Right lobe of liver (tissue), 6 donors: ENCODE measurements at places on chromosomes 11 and 22. TPM values are rescaled to one million over a fixed set of nuclear protein-coding genes. Genes with fewer than 3 reads are reported as not detected.
A peak's percentile ranks its signal among the peaks of the same experiment; 100 is the strongest.

The TRIM77 gene
- total RNA-seq, result not detected

The BUD13 gene
- total RNA-seq, result 6.3 TPM

DNA sequence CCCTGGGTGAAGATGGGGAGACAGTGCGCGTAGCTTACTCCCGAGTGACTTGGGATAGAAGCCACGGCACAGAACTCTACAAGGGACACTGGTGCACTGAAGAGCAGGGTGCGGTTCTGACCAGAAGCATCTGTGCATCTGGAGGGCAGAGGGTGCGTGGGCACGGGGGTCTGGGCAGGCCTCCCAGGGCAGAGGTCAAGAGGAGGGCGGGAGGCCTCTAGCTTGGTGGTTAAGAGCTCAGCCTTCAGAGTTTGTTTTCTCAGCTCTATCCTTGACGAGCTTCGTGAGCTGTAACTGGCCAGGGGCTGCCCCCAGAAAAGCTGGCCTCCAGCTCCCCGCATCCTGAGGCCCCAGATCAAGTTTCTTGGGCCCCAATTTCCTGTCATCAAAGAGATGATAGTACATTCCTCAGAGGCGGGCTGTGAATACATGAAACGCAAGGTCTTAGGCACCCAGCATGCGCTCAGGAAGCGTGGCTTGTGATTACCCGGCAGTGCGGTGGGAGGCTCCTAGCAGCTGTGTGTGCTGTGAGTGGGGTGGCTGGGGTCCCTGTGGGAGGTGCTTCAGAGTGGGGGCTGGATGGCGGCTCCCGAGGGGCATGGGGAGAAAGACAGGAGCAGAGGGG lies 6.0 kb upstream of the BID start:
- H3K36me3 ChIP-seq, result no peaks in the 10 kb centered on the region
- H3K4me3 ChIP-seq, result no peak overlapping the region
- H3K27ac ChIP-seq, result no peak overlapping the region
- H3K4me1 ChIP-seq, result no peaks in the 10 kb centered on the region
- DNase-seq, result no peak
- H3K27me3 ChIP-seq, result no peaks in the 10 kb centered on the region

DNA sequence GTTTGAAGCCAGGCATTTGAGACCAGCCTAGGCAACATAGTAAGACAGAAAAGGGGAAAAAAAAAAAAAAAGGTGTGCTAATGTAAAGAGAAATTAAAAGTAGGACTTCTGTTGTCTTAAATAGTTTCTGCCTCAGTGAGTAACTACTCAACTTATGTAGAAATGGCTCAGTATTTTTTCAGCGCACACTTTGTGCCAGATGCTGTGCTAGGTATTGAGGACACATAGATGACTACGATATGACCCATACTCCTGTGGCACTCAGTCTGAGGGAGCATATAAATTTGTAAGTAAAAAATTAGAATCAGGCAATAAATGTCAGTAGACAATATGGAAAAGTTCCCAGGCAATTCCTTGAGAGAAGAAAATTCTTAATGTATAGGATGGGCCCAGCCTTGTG lies 93.9 kb downstream of the YAP1 start:
- no peak overlapping the region for H3K27ac ChIP-seq
- H3K27me3 ChIP-seq, result no peaks in the 10 kb centered on the region
- no peaks in the 10 kb centered on the region for H3K4me1 ChIP-seq

GRCh38 chr11:12975195-12975594 lies 33.9 kb upstream of the RASSF10 start:
- no peaks in the 10 kb centered on the region for H3K4me1 ChIP-seq
- no peaks in the 10 kb centered on the region for H3K27me3 ChIP-seq
- H3K36me3 ChIP-seq, result no peaks in the 10 kb centered on the region
- H3K4me3 ChIP-seq, result no peak overlapping the region
- DNase-seq, result no peak
- H3K27ac ChIP-seq, result no peak overlapping the region

GRCh38 chr11:2779981-2780849 lies 80.4 kb upstream of the KCNQ1OT1 start:
- no peaks in the 10 kb centered on the region for H3K36me3 ChIP-seq
- H3K27me3 ChIP-seq, result no peaks in the 10 kb centered on the region
- H3K27ac ChIP-seq, result no peak overlapping the region
- no peak overlapping the region for H3K4me3 ChIP-seq
- no peaks in the 10 kb centered on the region for H3K4me1 ChIP-seq

DNA sequence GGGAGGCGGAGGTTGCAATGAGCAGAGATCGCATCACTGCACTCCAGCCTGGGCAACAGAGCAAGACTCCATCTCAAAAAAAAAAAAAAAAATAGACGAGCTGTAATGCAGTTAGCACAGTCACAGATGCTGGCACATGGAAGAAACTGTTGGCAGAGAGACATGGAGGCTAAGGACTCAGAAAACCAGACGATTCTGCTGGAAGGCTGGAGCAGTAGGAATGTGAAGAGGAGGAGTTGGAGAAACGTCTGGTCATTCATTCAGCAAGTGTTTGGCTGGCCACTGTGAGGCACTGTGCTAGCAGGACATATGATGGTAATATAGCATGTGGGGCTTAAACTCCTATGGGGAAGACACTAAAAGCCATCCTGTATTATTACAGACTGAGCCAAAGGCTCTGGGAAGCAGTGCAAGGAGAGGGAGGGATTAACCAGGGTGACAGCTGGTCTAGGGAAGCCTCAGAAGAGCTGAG lies 5.0 kb downstream of the UQCR10 start:
- no peak overlapping the region for H3K27ac ChIP-seq
- no peak overlapping the region for H3K4me3 ChIP-seq
- no peaks in the 10 kb centered on the region for H3K36me3 ChIP-seq
- no peaks in the 10 kb centered on the region for H3K4me1 ChIP-seq
- no peaks in the 10 kb centered on the region for H3K27me3 ChIP-seq
- no peak for DNase-seq

GRCh38 chr11:107799218-107799859 lies 59.2 kb downstream of the SLC35F2 start:
- no peak overlapping the region for H3K4me3 ChIP-seq
- H3K27me3 ChIP-seq, result no peaks in the 10 kb centered on the region
- H3K4me1 ChIP-seq, result no peaks in the 10 kb centered on the region
- no peak overlapping the region for H3K27ac ChIP-seq
- DNase-seq, result peak; percentile 62

DNA sequence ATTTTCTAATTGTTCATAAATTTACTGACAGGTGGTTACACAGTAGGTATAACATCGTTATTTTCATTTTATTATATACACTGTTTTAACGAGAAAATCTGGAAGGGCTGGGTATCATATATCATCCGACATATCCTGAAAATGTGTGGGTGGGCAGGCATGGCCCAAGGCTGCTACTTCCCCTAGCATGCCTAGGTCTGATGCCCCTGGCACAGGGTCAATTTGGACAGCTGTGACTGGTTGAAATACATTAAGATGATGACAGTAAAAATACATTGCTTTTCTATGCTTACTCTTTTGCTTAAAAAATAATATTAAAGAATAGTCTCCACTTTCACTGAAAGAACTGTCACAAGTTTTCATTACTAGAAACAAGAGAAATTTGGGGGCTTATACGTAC lies 908.8 kb downstream of the OPCML start:
- H3K4me1 ChIP-seq, result no peaks in the 10 kb centered on the region
- no peaks in the 10 kb centered on the region for H3K36me3 ChIP-seq
- DNase-seq, result no peak
- no peak overlapping the region for H3K27ac ChIP-seq
- no peaks in the 10 kb centered on the region for H3K27me3 ChIP-seq

DNA sequence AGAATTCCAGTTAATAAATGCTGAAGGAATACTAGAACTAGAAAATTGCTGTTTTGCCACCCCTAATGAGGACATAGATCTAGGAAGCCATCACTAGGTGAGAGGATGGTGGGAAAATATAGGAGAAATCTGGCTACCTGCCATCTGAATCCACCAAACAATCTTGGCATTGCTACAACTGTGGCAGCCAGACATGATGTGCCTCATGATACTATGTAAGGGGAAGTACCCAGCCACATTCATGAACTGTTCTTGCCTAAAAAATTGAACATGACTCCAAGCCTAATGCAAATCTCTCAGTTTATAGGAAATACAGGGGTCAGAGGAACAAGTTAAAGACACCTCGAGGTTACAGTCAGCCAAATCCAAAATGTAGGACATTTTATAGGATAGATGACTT lies 72.8 kb downstream of the SFI1 start:
- H3K36me3 ChIP-seq, result no peaks in the 10 kb centered on the region
- H3K27me3 ChIP-seq, result no peaks in the 10 kb centered on the region
- DNase-seq, result no peak
- no peaks in the 10 kb centered on the region for H3K4me1 ChIP-seq
